ENCODE measurements at places on chromosomes 2 and 18.

- no peak for DNase-seq
Observed at GRCh38 chr2:1988594-1988993, 244.3 kb upstream of the PXDN start.

DNA sequence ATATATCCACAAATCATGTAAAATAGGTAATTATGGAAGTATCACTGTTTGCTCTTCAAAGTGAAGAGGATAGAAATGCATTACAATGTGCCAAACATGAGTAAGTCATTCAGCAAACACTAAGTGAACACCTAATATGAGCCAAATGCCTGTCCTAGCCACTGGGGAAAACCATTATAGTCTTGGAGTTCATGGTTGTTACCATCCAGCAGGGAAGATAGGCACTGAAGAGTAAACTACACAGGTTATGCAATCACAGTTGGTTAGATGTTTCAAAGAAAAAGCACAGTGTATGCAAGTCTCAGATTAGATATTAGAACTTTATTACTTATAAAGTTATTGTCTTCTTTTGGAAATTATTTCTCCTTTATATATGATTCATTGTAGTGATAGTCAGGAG lies 3.9 kb upstream of the SERPINB2 start:
- DNase-seq: no peak

DNA sequence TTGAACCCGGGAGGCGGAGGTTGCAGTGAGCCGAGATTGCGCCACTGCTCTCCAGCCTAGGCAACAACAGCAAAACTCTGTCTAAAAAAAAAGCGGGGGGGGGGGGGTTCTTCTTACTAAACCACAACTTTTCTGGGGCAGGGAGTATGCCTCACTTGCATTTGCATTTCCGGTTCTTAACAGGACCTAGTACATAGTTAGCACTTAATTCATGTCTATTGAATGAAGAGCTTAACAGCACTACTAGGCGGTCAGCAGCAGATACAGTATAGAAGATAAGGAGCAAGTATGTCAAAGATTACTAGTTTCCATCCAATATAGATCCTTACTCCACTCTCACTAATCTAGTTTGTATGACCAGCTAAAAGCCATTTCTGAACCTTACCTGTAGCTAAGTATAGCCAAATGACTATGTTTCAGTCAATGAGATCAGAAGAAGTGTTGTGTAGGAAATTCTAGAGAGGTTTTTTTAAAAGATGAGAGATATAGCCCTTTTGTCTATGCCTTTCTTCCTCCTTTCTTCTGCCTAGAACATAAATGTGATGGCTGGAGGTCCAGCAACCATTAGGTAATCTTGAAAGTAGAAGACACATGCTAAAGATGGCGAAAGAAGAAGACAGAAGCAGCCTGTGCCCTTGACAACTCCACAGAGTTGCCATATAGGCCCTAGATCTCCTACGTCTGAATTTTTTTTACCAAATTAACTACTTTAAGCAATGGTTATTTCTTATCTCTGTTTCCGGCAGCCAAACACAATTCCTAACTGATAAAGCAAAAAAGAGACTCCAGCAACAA lies 11.3 kb downstream of the HYCC2 start:
- DNase-seq: no peak

- DNase-seq: no peak
Observed at GRCh38 chr2:167215595-167215994, 327.3 kb downstream of the XIRP2 start.

GRCh38 chr18:79484661-79485621 lies 89.2 kb downstream of the NFATC1 start:
- no peak for DNase-seq

DNA sequence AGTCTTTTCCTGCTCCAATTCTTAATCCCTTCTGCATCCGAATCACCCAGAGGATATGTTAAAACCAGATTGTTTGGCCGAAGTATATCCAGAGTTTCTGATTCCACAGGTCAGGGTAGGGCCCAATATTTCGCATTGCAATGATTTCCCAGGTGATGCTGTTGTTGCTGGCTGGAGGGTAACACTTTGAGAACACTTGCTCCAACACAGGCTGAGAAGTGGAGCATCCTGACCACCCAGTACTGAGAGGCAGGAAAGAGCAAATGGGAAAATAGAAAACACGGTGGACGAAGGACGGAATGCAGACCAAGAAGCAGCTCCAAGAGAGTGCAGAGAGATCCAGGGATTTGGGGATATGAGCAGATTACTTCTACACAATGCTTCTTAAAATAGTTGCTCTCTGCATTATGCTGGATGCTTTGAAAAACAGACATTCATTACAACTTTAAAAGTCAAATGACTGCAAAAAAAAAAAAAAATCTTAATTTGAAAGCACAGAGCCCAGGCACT lies 362.2 kb upstream of the SLC14A2 start:
- DNase-seq: no peak

GRCh38 chr2:74844752-74845151 lies 10.8 kb downstream of the HK2 start:
- DNase-seq: no peak

GRCh38 chr2:196278491-196278911 lies 107.1 kb upstream of the STK17B start:
- no peak for DNase-seq

- DNase-seq: no peak
Observed at GRCh38 chr18:79934311-79935097, 16.9 kb downstream of the SLC66A2 start.

DNA sequence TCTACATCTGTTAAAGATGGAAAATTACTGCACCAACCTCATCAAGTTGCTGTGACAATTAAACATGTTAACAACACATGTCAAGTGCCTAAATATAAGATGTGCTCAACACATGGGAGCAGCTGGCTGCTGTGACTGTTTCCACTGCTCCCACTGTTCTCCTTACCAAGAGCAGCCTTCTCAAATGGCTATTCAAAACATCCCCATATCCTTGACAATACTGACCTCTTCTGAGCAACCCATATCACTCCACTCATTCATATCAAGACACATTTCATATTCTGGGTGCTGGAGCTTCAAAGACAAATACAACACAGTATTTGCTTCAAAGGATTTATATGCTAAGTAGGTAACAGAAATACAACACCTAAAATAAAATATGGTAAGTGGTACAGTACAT lies 60.3 kb downstream of the PIAS2 start:
- no peak for DNase-seq

GRCh38 chr2:134259571-134259970 lies 5.7 kb downstream of the MGAT5 start:
- DNase-seq: no peak

- DNase-seq: no peak
Observed at GRCh38 chr2:183536290-183536689, 412.0 kb downstream of the NUP35 start.

DNA sequence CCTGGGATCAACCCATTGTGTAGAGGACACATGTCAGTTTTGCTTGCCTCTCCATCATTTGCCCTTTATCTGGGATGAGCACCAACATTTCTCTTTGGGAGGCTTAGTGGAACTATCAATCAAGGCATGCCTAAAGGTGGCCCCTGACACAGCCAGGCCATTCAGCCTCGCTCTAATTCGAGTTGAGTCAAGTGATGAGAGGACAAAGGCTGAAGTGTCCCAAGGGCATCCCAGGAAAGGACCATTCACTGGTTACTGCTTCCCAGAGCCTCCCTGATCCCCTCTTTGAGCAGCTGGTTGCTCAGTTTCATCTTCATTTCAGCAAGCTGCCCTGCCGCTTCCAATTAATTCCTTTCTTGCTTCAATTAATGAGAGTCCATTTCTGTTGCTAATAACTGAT lies 63.5 kb downstream of the DNER start:
- no peak for DNase-seq

- DNase-seq: no peak
Observed at GRCh38 chr18:35688757-35689156, 107.2 kb downstream of the GALNT1 start.

DNA sequence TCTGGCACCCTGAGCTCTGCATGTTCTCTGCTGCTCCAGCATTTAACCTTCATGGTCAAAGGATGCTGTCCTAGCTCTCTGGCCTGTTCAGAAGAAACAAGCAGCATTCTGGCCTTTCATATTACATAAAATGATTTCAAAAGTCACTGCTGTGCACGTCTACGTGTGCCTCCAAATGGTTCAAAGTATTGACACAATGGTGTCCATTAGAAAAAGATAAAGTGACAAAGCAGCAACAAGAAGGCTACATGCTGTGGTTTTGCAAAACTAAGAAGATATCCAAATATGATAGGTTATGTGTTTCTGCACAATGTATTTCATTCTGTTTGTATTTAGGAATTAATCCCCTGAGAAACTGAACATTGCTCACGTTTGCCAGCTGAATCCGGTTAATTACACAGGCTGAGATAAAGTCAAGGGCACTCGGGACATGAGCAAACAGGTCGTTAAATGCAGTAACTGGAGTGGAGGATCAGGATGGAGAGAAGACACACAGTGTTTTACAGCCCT lies 258.5 kb downstream of the DOK6 start:
- no peak for DNase-seq

GRCh38 chr2:6771634-6772611 lies 93.8 kb downstream of the CMPK2 start:
- no peak for DNase-seq

GRCh38 chr2:48600204-48600813 lies 17.3 kb upstream of the GTF2A1L start:
- no peak for DNase-seq

- no peak for DNase-seq
Observed at GRCh38 chr2:64023485-64024258, 4.4 kb upstream of the VPS54 start.

DNA sequence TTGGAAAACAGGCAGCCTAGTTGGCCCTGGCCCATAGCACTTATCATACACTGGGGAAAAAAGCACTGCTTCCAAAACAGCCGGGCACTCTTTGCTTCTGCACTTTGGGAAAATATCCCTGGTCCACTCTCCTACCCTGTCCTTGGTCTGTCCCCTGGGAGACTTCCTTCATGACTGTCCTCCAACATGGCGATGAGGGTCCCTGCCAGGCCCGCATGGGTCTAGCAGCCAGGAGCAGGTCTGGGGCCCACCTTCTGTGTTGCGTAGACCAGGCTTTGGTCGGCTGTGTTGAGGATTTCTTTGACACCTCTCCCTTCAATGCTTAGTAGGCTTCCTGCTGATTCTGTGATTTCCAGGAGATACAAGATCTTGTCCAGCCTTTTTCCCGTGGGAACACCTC lies 12.2 kb downstream of the KCNF1 start:
- DNase-seq: no peak

DNA sequence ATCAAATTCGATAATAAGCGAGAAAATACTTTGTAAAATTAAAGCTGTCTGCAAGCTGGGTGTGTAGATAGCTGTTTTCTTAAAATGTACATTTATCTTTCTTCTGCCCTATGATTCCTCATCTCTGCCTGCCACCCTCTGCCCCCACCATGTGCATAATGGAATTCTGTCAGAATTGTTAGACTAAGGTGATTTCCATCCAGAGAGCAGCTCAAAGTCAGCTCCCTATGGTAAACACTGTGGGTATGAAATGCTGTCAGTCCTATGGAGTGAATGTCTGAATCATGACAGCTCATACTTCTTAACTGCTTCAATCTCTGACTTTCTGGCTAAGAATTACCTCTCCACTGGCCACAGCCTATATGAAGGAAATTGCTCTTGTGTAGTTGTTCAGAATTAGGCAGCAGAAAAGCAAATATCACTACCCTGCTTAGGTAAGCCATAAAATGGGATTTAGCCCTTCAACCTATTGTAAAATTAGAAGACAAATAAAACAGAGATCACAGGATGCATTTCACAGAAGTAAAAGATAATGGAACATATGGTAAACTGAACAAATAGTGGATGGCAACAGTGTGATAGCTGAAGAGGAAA lies 137.7 kb downstream of the CD8B2 start:
- no peak for DNase-seq

GRCh38 chr2:127342101-127342500 lies 45.7 kb downstream of the MAP3K2 start:
- DNase-seq: no peak

DNA sequence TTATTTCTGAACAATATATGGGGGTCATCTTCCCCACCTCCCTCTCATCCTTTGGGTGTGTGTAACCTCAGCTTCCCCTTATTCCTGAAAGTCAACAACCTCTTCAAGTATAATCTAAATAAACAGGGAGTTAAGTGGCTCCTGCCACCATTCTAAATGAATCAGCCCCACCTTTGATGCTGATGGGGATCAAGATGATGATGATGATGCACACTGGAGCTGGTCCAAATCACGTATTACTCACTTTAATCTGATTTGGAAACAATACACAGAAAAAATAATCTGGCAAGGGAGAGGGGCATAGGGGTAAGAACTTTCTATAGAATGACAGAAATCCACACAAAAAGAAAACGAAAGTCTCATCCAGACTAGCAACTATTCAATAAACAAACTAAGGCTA lies 7.1 kb downstream of the ACVR1 start:
- DNase-seq: no peak

DNA sequence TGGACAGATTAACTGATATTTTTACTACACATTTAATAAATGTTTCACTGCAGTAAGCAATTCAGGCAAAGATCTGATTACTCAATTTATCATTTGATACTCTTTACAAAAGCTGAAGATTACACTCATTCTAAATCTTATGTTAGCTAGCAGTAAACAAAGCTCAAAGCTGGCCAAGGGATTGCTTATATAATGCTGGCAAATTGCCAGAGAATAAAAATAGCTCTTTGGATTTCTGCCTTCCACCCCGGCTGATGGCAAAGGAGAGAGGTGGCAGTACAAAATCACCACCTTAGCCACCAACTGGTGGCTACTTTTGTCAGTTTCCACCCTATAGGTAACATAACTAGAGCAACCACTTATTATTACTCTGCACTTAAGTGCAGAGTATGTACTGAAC lies 320.5 kb downstream of the FSIP2 start:
- DNase-seq: no peak

GRCh38 chr2:174729797-174730697 lies 34.2 kb downstream of the CHRNA1 start:
- no peak for DNase-seq

DNA sequence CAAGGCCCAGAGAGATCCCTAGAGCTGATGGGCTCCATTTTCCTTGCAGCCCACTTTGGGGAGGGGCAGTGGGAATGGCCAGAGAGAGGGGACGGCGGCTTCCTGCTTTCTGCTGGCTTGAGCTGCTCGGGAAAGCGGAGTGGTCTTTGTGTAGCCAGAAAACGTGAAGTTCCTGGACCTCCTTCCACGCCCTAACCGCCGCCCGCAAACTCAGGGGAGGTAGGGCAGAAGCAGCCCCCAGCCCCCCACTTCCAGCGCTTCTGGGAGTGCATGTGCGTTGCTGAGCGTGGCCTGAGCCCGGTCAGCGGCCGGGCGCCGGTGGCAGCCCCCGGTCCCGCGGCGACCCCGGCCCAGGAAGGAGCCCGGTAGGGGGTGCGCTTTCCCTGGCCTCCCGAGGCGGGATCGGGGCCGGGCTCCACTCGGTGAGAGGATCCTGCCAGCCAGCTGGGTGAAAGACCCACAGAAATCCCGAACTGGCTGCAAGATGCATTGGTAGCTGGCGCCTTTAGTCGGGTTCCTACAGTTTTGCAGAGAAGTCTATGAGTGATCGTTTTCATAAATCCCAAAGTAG lies 25.3 kb upstream of the BOD1L2 start:
- DNase-seq: no peak

- no peak for DNase-seq
Observed at GRCh38 chr2:145304501-145304900, 784.6 kb upstream of the ZEB2 start.

- no peak for DNase-seq
Observed at GRCh38 chr2:65397122-65397521, 35.3 kb downstream of the SPRED2 start.

- no peak for DNase-seq
Observed at GRCh38 chr2:238895891-238896600, 48.2 kb downstream of the TWIST2 start.
